ENCODE measurements at places on chromosomes 7 and 10.

- no peak for DNase-seq
These were observed 92.0 kb upstream of the GPR26 start for GRCh38 chr10:123574109-123574698.

DNA sequence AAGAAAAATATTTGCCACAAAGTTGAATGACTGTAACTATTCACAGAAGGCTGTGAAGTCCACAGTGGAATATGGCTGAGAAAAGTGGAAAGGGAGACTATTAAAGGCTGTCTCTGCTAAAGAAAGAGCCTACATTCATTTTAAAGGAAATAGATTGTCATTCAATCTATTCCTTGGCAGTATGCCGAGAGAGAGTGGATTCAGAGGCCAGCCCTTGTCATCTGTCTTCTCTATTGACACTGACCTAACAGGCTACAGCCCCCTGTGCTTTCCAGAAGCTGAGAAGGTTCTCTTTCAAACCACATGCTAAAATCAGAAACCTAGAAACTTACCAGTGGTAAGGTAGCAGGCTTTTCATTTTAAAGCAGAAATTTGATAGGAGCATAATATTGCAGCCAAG is 12.1 kb downstream of the ODAD2 start:
- DNase-seq: no peak

DNA sequence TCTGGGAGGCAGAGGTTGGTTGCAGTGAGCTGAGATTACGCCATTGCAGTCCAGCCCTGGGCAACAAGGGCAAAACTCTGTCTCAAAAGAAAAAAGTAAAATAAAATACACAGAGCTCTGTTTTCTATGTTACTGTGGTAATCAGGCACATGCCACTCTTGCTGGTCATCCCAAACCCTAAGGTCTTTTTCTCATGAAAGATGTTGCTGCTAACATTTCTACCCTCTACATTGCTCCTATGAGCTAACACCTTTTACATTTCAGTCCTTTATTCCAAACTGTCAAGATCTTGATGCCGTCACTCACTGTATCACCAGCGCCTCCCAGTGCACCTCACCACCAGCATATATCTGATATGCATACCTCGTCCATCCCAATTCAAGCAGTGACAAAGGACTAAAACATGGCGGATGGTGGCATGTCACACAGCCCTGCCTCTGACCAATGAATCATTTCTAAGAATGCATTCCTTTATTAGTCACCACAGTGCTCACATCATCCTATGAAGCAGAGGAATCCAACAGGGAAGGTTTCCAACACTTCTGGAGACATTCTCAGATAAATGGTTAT is 4.3 kb downstream of the DAGLB start:
- DNase-seq: no peak

DNA sequence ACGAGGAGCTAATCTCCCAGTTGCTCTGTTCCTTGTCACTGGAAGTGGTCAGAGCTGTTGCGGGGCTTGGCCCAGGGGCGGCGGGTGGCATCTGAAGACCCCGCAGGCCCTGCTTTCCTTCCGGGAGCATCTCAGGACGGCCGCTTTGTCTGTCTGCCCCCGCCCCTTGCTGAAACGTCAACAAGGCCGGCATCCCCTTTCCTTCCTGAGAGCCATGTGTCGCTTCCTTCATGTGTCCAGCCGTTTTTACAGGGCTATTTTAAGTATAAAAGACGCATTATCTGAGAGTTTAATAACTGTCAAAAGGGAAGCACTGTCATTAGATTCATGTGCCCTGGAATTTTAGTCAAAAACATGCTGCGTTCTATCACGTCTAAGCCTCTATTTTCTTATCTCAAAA is 110.4 kb downstream of the CUX1 start:
- no peak for DNase-seq

DNA sequence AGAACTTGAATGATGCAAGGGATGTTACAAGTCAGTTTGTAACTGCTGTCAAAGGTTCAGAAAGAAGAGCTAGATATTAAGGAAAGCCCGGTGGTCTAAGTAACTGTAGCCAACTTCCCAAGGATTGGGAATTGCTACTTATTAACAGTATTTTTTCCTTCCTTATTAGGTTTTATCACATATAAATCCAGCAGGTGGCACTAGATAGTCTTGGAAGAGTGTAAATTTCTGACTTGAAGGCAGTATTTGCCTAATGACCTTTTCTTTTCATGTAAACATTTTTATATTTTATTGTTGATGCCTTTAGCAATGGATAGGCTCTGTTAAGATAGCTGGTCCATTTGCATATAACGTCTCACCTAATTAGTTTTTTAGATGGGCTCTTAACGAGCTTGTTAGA is 51.2 kb downstream of the ANLN start:
- no peak for DNase-seq

DNA sequence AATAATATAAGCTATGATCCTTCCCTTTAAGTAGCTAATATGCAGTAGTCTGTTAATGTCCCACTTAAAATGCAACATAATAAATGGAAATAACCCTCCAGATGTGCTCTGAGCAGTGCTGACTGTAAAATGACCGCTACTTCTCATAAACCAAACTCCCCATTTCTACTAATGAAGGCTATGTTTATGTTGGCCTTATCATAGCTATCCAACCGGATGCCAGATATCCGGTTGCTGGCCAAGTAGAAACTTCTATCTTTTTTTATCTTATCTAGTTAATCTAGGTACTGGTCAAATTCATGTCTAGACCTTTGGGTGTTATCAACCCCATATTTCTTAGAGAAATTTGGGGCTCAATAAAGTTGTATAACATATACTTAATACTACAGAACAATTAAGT is 56.6 kb downstream of the CHRM2 start:
- DNase-seq: no peak

GRCh38 chr10:76509446-76509845 is 1078.0 kb downstream of the LRMDA start:
- DNase-seq: no peak

- DNase-seq: no peak
These were observed 409.5 kb downstream of the SUGCT start for GRCh38 chr7:40544221-40544723.

DNA sequence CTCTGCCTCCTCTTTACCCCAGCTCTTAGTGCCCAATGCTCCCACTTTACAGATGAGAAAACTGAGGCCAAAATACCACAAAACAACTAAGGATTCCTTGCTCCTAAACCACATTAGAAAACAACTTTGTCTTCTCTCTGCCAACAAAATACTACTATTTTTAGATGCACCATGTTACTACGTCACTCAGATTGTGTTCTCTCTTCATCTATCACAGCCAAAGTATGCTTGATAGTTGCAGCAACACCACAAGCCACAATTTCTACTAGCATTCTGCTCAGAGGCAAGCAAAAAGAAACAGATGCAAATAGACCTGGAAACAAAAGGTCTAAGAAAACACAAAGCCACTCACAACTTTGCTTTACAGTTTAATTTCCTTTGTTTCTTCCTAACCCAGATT is 3.3 kb upstream of the PDE1C start:
- DNase-seq: no peak

GRCh38 chr7:17937506-17938120 is 2.7 kb downstream of the SNX13 start:
- DNase-seq: no peak

DNA sequence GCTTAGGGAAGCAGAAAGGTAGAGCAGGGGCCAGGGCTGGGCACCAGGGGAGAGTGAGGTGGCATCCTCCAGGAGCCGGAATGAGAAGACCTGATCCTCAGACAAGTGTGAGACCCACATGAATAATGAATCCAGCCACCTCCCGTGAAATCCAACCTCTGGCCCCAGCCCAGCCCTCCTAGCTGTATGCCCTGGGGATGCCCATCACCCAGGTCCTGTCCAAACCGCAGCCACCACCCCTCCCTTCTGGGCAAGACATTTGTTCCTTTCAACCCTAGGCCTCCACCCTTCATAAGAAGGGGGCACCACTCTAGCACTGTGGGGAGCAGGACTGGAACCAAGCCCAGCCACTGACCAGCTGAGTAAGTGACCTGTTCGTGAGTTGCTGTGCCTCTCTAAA is 9.7 kb downstream of the PDZD7 start:
- DNase-seq: no peak

DNA sequence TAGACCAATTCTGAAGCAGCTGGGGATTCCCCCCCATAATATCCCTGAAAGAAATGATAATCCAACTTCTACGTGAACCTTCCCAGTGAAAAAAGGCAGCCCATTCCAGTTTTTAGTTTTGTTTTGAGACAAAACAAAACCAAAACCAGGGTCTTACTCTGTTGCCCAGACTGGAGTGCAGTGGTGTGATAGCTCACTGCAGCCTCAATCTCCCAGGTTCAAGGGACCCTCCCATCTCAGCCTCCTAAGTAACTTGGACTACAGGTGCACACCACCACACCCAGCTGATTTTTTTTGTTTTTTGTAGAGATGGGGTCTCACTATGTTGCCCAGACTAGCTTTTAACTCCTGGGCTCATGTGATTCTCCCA is 12.5 kb upstream of the ARPC1A start:
- DNase-seq: no peak

DNA sequence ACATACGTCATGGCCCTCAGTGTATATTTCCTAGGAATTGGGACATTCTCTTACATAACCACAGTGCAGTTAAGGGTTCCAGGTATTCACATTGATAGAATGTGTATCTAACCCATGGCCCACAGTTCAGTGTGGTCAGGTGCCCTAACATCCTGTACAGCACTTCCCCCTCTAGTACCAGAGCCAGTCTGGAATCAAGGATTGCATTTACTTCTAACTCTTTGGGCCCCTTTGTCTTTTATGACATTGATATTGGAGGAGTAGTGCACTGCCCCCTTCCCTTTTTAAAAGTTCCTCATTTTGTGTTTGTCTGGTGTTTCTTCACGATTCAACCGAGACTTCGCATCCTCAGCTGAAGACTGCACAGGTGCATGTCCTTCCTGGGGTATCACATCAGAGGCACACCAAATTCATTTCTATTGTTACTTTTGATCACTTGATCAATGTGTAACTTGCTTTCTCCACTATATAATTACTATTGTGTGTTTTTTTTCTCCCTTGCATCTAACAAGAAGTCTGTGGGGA is 22.4 kb upstream of the NPFFR1 start:
- DNase-seq: no peak
